Right renal pelvis (tissue), 4 donors: ENCODE measurements at places on chromosomes 7 and 10. TPM values are rescaled to one million over a fixed set of nuclear protein-coding genes. Genes with fewer than 3 reads are reported as not detected.
A peak's percentile ranks its signal among the peaks of the same experiment; 100 is the strongest.

R3HCC1L gene
- 20.8 TPM for polyA plus RNA-seq

DNA sequence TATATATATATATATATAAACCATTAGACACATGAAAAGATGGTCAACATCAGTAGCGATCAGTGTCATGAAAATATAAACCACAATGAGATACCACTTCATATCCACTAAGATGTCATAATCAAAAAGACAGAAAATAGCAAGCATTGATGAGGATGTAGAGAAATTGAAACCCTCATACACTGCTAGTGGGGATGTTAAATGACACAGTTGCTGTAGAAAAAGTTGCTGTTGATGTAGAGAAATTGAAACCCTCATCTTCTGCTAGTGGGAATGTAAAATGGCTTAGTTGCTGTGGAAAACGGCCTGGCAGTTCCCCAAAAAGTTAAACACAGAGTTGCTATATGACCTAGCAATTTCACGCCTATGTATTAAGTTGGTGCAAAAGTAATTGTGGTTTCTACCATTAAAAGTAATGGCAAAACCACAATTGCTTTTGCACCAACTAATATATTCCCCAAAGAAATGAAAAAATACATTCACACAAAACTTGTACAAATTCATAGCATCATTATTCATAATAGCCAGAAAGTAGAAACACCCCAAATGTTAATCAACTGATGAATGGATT, 120.5 kb upstream of the ZWINT start:
- no peak for DNase-seq

GRCh38 chr7:26841003-26841739, 23.2 kb downstream of the SKAP2 start:
- DNase-seq, result no peak

DNA sequence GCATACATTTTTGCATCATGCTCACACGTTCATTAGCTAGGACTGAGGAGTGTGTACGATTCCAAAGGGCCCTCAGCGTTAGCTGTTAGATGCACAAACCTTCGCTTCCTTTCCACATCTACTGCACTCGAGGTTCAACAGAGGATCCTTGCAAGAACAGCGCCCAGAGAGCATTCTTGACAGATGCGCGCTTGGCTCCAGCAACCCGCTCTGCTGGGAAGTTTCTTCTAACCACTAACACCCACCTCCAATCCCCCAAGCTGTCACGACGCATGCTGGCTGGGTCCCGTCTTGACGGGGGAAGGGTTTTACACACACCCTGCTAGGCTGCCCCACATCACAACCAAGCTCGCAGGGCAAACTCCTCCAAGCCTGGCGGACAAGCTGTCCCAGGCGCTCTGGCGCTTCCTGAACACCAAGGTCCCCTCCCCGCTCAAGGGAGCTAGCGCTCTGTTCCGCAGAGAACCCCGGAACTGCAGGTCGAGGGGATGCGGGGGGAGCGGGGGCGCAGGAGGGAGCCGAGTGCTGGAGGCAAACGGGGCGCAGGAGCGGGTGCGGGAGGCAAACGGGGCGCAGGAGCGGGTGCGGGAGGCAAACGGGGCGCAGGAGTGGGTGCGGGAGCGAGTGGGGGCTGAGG, 653 bp upstream of the ADRB1 start:
- DNase-seq, result peak; percentile 16

GRCh38 chr10:44724415-44725174, 186.5 kb upstream of the TMEM72 start:
- no peak for DNase-seq

- no peak for DNase-seq
These were observed 19.1 kb downstream of the CTBP2 start for GRCh38 chr10:125141150-125141859.

PILRA gene
- polyA plus RNA-seq, result 4.8 TPM

- no peak for DNase-seq
These were observed 59.5 kb upstream of the PRKG1 start for GRCh38 chr10:51014680-51015389.

ACTR3C gene
- polyA plus RNA-seq, result 7.6 TPM

DNA sequence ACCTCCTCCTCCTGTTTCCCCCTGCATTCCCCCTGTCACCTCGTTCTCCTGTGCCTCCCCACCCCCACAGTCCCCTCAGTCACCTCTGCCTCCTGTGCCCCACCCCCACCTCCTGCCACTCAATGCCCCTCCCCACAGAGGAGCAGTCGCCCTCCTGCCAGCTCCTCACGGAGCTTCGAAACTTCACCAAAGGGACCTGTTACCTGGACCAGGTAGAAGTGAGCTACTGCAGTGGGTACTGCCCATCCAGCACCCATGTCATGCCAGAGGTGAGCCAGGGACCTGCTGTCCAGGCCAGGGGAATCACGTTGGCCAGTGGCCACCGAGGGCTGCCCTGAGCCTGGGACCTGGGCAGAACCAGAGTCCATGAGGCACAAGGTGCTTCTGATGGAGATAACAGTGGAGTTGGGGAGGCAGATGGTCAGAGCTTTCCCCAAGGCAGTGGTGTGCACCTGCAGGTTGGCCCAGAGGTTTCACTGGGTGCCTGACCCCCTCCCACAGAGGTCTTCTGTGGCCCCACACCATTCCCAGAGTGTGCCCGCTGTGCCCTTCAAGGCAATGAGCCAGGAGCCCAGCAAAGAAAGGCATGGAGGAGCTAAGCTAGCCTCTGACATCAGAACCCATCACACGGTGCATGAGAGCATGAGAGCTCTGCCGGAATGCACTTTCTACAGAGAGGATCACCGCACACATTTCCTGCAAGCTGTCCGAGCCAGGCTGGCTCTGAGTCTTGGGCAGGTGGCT, 7.0 kb upstream of the ZNF862 start:
- no peak for DNase-seq

PARD3 gene
- 71.7 TPM for polyA plus RNA-seq

- no peak for DNase-seq
These were observed 14.1 kb upstream of the CCSER2 start for GRCh38 chr10:84314275-84314674.

DNA sequence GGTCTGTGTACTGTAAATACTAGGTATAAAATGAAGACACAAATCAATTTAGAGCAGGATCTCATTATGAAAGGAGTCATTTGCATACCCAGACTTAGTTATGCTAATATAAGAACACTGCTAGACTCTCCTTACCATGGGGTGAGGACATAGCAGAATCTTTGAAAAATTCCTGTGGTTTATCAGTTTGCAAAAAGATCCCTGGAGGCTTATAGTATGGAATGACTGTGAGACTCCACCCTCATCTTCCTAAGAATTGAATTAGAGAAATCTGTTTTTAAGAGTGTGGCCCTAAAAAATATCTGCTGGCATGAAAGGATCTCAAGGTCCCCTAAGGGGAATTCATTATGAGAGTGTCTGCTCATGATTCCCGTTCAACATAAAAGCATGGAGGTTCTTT, 63.2 kb downstream of the WNT2 start:
- no peak for DNase-seq

GRCh38 chr10:98456686-98457482, 10.1 kb upstream of the HPS1 start:
- DNase-seq, result no peak

DNA sequence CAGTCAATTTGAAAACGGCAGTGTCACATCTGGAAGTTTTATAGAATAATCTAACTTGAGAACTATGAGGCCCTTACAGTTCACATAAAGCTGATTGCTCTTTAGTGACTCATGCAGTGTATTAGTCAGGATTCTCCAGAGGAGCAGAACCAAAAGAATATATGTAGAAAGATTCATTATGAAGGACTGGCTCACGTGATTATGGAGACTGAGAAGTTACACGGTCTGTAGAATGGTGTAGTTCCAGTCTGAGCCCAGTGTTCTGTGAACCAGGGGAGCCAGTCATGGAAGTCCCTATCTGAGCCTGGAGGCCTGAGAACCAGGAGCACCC, 21.5 kb downstream of the RBM33 start:
- DNase-seq, result no peak

TET1 gene
- polyA plus RNA-seq, result 9.8 TPM

DNA sequence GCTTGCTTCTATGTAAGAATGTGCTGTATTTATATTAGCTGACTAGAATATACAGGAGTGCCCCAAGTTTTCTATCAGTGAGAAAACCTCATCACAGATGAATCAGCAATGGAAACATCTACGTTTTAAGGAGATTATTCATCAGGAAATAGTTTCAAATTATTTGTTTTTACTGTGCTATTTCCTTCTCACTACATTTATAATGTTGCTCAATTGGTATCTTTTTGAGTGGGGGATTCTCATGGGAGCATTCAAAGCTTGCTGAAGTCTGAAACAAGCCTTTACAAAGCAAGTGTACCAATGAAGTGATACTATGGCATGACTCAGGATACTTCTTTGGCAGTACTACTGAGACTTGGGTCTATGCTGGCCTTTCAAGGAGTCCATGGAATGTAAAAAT, 191.1 kb upstream of the SLC26A5 start:
- DNase-seq, result no peak
